Kidney tubule cell (primary cell): ENCODE measurements at places on chromosomes 5 and 9.
A peak's percentile ranks its signal among the peaks of the same experiment; 100 is the strongest.

GRCh38 chr5:114332925-114333324, 28.9 kb upstream of the KCNN2 start:
- no peak for DNase-seq

DNA sequence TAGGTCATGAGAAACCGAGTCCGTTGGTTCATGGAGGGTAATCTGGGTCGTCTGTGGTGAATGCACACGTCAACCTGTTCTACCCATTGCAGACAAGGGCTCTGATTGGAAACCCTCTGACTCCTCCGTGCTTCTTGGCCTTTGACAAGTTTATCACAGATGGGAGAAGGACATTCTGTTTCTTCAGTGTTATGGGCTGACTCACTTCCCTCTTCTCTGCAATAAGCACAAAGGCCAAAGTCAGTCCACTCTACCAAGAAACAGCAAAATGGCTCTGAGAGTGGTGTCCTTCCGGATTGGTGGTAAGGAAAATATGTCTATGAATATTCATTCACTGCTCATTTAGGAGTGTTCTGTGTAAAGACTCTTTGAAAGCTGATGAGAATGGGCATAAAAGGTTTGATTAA, 89.3 kb downstream of the FEM1C start:
- DNase-seq = peak; percentile 71

GRCh38 chr9:133727876-133728441, 10.2 kb downstream of the SARDH start:
- DNase-seq = no peak

- no peak for DNase-seq
Measured at GRCh38 chr9:95102572-95102971, 214.9 kb downstream of the FANCC start.

DNA sequence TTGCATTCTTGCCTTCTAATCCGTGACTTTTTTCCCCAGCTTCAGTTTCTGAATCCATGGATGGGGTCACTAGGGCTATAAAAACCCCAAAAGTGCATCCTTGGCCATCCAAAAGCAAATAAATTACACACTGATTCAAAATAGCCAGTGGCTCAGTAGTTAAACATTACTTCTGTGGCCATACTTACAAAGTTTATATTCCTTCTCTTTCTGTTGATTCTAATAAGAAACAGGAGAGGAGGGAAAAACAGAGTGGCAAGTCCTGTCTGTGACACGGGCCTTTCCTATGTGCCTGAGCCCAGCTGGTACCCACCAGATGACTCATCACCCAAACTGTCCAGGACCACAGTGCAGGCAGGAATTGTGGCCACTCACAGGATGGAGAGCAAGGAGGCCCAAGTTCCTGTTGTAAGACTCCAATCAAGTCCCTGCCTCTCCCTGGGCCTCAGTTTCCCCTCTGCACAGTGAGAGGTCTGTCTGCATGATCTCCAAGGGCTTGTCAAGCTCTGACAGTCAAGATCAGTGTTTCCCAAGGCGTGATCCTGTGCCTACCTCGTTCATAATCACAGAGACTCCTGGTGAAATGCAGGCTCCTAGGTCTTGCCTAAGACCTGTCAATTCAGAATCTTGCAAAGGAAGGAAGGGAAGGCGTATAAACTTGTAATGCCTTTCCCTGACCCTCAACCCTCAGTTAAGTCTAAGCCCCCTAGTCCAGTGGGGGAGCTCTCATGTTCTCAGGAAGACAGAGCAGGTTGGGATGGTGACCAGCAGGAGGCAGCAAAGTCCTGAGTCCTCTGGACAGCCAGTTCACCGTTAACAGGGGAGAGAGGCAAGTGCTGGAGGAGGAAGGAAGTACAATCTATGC, 29.5 kb downstream of the TNIP1 start:
- DNase-seq = peak; percentile 78

DNA sequence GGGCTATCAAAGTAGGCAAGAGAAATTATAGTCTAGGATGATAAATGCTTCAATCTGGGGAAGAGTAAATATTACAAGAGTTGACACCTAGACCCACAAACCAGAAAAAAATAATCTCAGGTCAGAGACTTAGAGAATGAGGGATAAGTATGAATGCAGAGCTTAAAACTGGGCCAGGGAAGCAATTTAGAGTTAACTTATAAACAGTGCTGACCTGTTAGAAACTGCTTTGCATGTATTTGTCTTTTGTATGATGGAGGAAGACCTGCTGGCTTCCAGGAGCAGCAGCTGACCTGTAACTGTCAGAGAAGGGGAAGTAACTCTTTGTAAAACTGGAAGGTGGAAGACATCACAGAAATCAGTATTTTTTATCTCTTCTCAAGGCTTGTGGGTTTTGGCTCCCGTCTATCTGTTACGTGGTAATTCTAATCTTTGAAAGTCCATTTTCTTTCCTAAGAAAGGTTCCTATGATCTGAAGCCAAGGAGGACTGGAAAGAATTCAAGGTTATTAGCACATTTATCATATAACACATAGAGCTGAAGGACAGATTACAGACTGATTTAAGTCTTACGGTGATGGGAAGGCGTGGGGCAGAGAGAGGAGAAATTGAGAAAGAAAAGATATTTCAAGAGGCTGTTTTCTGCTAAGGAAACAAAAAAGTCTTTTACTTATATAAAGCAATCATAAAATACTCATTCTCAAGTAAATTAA, 114.7 kb upstream of the ADAMTS19 start:
- DNase-seq = no peak

- DNase-seq = peak; percentile 84
Measured at GRCh38 chr5:32325062-32325461, 12.3 kb upstream of the MTMR12 start.

GRCh38 chr9:33374634-33375237, 27.6 kb downstream of the AQP7 start:
- DNase-seq = peak; percentile 72

- DNase-seq = no peak
Measured at GRCh38 chr5:8765886-8766285, 780.0 kb downstream of the SEMA5A start.

DNA sequence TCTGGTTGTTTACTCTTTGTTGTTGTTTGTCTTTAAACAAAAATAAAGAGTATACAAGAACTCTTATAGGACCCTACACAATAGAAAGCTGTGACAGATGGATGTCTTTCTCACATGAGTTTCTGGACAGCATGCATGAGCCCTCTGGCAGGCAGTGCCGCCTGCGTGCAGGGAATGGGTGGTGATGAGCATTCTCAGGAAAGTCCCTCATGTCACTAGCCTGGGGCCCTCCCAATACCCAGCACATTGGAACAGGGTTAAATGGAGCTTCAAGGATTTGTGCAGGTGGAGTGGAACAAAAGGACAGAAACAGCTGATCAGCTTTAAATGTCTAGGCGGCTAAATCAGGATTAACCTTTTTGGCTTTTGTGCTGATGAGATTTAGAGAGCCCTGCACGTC, 181.0 kb upstream of the CD180 start:
- DNase-seq = no peak

DNA sequence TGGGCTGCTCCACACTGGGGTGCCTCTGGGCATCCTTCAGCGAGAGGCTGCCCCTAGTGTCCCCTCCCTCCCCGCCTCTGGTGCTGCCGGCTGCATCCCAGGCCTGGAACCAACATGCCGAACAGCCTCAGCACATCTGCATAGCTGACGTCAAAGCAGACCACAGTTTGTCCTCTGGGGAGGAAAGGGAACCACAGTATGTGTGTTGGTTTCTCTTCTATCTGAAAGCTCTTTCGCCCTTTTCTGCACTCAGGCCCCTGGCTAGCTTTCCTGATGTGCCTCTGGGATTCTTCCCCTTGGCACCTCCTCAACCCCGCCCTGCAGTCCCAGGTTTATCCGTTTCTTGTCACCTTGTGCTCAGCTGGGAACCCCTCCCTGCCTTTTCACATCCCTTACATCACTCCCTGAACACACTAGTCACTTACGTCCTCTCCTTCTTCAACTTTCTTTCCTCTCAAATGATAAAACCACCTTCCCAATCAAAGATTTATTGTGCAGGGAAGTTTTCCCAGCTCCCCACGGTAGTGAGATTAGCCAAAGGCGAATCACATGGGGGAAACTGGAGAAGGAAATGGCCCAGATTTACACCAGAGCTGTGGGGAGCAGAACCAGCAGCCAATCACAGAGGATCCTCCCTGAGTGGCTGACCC, 35.5 kb upstream of the B4GALT1 start:
- DNase-seq = no peak

DNA sequence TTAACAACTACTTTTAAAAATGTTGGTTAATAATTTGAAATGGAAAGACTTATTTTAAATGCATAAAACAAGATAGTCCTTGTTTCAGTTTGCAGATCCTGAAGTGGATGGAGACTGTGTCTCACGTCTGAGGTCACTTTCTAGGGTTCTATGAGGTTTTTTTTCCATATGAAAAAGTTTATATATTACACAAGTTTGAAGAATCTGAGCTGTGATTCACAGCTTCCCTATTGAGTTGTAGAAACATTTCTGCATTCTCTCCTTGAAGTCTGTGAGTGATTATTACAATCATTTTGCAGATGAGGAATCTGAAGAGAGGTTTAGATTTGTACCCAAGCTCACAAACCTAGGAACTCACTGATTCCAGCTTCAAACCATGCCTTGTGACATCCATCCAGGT, 442.5 kb upstream of the KLF4 start:
- DNase-seq = peak; percentile 30

- DNase-seq = no peak
Measured at GRCh38 chr5:55021821-55022220, 2.2 kb upstream of the GZMK start.

DNA sequence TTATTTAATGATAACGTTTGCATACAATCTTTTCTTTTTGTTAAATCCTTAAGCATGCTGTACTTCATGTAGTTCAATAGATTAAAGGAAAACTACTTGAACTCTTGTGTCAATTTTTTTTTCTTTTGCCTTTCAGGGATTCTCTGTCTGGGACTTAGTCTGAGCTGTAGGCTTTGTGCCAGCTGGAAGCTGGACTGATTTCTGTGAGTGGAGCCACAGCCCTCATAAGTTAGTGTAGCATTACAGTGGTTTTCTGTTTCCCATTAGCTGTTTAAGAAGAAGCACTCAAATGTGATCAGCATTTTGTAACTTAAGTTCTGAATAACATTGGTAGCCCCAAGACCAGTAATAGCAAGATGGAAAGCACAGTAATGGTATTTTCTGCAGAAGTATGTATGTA, 330.6 kb upstream of the MEF2C start:
- DNase-seq = peak; percentile 35

GRCh38 chr5:176438959-176439757, 9.0 kb upstream of the FAF2 start:
- DNase-seq = peak; percentile 59
